ENCODE measurements at places on chromosomes 13 and 19. TPM values are rescaled to one million over a fixed set of nuclear protein-coding genes. Genes with fewer than 3 reads are reported as not detected.

GRCh38 chr13:111597191-111597611 is 276.8 kb downstream of the TEX29 start:
- no peaks in the 10 kb centered on the region for H3K36me3 ChIP-seq
- no peaks in the 10 kb centered on the region for H3K4me1 ChIP-seq
- H3K27ac ChIP-seq = no peak overlapping the region
- DNase-seq = no peak

DNA sequence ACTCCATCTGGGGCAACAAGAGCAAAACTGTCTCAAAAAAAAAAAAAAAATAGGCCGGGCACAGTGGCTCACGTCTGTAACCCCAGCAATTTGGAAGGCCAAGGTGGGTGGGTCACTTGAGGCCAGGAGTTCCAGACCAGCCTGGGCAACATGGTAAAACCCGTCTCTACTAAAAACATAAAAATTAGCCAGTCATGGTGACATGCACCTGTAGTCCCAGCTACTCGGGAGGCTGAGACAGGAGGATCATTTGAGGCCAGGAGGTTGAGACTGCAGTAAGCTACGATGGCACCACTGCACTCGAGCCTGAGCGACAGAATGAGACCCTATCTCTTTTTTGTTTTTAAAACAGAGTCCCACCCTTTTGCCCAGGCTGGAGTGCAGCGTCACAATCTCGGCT is 3.9 kb downstream of the IQCN start:
- H3K4me1 ChIP-seq = peaks cover 33% of the 10 kb centered on the region
- H3K27ac ChIP-seq = no peak overlapping the region
- peaks cover 46% of the 10 kb centered on the region for H3K36me3 ChIP-seq
- DNase-seq = no peak

The LGALS14 gene
- not detected for total RNA-seq

GRCh38 chr13:85406269-85406975 is 392.8 kb downstream of the SLITRK6 start:
- H3K27me3 ChIP-seq = no peaks in the 10 kb centered on the region
- no peak for DNase-seq
- H3K27ac ChIP-seq = no peak overlapping the region

GRCh38 chr19:9456018-9456689 is 20.8 kb upstream of the ZNF266 start:
- no peaks in the 10 kb centered on the region for H3K27me3 ChIP-seq
- H3K27ac ChIP-seq = no peak overlapping the region
- no peak for DNase-seq
- H3K36me3 ChIP-seq = no peaks in the 10 kb centered on the region
- H3K4me1 ChIP-seq = peaks cover 2% of the 10 kb centered on the region
- no peak overlapping the region for H3K4me3 ChIP-seq

The FUT2 gene
- not detected for total RNA-seq

The NCLN gene
- 51.9 TPM for total RNA-seq

DNA sequence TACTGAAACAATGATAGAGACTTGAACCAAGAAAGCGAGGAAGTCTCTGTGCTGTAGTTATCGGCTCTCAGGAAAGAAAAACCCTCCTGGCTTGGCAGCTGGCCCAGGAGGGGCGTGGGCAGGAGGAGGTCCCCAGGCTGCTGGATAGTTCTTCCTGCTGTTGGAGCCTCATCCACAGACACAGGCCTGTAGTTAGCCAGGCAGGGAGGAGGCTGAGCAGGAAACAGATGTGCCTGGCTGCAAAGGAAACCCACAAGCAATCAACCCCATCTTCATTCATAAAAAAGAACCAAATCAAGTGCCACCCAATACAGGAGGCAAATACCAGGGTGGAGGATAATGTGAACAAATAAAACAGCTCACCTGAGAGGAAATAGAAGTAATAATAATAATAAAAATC is 86.2 kb downstream of the IRS2 start:
- H3K36me3 ChIP-seq = no peaks in the 10 kb centered on the region
- H3K4me1 ChIP-seq = peaks cover 17% of the 10 kb centered on the region
- H3K27ac ChIP-seq = no peak overlapping the region
- no peak for DNase-seq

DNA sequence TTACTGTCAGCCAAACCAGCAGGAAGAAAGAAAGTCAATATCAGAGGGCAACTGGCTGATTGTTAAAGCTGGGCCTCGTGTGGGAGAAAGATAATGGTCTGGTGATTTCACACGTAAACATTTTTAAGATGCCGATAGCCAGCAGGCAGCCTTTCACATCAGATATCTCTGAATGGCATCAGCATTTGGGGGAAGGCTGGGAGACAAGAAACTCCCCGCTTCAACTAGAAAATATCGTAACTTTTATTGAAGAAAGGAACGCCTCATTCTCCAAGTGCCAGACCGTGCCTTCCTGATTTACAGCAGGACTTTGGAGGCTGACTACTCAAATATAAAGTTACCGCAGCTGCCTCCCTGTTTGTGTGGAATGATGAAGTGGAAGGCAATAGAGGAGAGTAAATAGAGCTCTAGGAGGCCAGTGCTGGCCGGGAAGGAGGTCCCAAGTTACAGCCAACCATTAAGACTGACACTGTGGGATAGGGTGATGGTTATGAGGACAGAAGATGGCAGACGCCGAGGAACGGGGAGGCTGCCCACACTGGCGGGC is 284.3 kb upstream of the MAB21L1 start:
- H3K4me1 ChIP-seq = no peaks in the 10 kb centered on the region
- no peak overlapping the region for H3K4me3 ChIP-seq
- no peaks in the 10 kb centered on the region for H3K36me3 ChIP-seq

DNA sequence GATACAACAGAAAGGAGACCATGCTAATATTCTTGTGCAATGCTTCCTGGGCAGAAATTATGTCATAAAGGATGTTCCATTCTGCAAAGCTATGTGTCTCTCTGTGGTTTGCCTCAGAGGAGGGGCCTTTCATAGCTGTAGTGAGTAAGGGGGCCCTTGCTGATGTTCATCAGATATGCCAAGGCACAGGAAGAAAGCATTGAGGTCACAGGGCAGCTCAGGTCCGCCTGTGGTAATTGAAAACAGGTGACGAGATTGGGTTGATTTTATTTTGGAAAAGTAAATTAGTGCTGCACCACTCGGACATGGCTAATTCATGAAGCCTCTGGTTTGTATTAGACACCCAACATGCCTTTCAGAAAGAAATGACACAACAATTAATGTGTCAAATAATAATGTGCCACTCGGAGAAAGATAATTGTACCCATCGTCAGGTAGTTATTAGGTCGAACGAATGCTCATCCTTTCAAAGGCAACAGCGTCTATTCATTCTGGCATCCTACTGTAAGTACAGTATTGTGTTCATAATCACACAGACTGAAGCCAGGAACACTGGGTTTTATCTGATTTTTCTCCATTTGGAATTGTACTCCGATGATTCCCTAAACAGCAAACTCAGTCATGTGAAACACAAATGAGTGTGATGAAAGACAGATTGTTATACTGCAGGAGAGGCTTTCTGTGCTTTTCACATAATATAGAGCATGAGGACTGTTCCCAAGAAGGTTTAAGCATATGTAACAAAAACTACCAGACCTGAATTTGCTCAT is 421.6 kb upstream of the KLF12 start:
- H3K27ac ChIP-seq = no peak overlapping the region
- H3K4me3 ChIP-seq = no peak overlapping the region
- H3K36me3 ChIP-seq = no peaks in the 10 kb centered on the region
- DNase-seq = no peak
- H3K4me1 ChIP-seq = no peaks in the 10 kb centered on the region

The CSNK1A1L gene
- total RNA-seq = not detected

The LCP1 gene
- 276 TPM for total RNA-seq

The NXNL1 gene
- total RNA-seq = not detected

The FCAR gene
- 1.4 TPM for total RNA-seq

DNA sequence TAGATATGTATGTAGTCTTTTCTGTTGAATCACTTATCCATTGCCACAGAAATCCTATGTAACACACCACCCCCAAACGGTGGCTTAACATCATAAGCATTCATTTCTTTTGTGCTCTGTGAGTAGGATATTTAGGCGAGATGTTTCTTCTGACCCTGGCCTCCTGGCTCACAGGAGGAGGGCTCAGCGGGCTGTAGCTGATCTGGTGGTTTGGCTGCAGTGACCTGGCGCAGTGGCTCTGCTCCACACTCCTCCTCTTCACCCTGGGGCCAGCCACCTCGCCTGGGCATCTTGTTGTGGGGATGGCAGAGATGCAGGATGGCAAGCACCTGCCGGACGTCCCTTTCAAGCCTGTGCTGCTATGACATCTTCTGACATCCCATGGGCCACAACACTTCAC is 147.1 kb upstream of the IRS2 start:
- H3K27me3 ChIP-seq = no peaks in the 10 kb centered on the region
- H3K4me3 ChIP-seq = no peak overlapping the region
- no peaks in the 10 kb centered on the region for H3K36me3 ChIP-seq
- H3K4me1 ChIP-seq = no peaks in the 10 kb centered on the region
- no peak overlapping the region for H3K27ac ChIP-seq

GRCh38 chr13:73169971-73170370 is 111.2 kb downstream of the KLF5 start:
- no peaks in the 10 kb centered on the region for H3K4me1 ChIP-seq
- H3K4me3 ChIP-seq = no peak overlapping the region
- H3K36me3 ChIP-seq = no peaks in the 10 kb centered on the region
- H3K27ac ChIP-seq = no peak overlapping the region
- no peaks in the 10 kb centered on the region for H3K27me3 ChIP-seq
- no peak for DNase-seq

The MAMSTR gene
- total RNA-seq = 0.50 TPM

The CNN1 gene
- total RNA-seq = not detected

The COG3 gene
- total RNA-seq = 52.8 TPM

The ZNF208 gene
- 3.8 TPM for total RNA-seq

Data from CD4-positive, alpha-beta T cell (primary cell).